ENCODE measurements at places on chromosomes 5 and 9.

- no peak for DNase-seq
Measured at GRCh38 chr5:137743031-137743640, 7.2 kb upstream of the KLHL3 start.

DNA sequence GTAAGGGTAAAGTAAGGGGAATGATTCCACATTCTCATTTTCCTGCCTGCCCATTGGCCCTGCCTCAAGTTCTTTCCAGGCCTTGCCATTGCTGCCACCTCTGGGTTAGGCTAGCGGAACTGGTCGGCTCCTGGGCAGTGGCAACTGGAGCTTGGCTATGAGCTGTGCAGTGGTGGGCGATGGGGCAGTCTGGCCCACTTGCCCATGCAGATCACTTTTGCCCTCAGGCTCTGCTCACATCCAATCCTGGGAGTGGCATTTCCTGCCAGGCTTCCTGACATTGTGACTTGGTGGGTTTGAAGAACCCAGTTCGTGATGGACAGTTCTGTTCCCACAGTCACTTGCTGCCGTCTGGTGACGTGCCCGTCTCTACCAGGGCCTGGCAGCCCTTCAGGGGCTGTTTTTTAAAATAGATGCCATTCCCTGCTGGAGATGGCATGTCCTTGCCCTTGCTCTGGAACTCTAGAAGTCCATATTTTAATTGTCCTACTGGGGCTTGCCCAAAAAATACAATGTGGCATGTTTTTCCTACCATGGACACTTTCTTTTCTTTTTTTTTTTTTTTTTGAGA lies 86.1 kb downstream of the FGF18 start:
- no peak for DNase-seq

- no peak for DNase-seq
Measured at GRCh38 chr5:159619826-159620225, 289.5 kb upstream of the IL12B start.

DNA sequence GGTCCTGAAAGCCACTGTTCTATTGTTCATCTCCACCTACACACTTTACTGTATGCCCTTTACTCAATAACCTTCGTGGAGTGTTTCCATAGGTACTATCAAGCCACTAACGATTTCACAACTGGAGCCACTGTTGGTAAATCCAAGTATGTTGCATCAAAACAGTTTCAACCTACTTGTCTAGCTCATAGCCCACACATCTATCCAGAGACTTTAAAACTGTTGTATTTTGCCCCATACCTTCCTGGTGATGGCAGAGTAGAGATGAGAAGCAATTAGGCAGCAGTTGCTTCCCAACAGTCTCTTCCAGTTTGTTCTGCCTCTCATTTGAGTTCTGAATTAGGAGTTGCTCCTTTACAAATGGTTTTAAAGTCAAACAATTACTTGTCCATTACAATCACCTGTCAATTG lies 607 bp downstream of the FAXDC2 start:
- DNase-seq = no peak

- no peak for DNase-seq
Measured at GRCh38 chr9:17589771-17590170, 10.9 kb downstream of the SH3GL2 start.

GRCh38 chr5:93101661-93102060 lies 479.4 kb downstream of the NR2F1-AS1 start:
- no peak for DNase-seq

DNA sequence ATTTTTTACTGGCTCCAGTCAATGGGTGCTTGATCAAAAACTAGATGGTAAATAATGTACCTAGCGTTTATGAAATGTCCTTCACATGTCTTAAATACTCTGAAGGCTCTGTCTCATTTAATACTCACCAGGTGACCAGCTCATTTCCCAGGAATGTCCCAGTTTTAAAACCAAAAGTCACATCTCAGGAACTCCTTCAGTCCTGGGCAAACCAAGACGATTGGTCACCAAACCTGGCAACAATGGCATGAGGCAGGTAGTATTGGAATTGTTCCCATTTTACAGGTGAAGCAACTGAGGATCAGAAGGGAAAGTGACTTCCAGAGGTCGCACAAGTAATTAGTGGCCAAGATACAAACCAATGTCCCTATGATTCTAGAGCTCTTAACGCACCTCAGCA lies 27.7 kb downstream of the SMIM23 start:
- no peak for DNase-seq

GRCh38 chr5:88782571-88782970 lies 100.4 kb downstream of the MEF2C start:
- DNase-seq = no peak

GRCh38 chr5:43613370-43613769 lies 10.4 kb downstream of the NNT start:
- DNase-seq = no peak

- no peak for DNase-seq
Measured at GRCh38 chr9:112048924-112049691, 126.0 kb downstream of the SUSD1 start.

GRCh38 chr9:128928624-128929023 lies 7.8 kb downstream of the PHYHD1 start:
- DNase-seq = no peak

- no peak for DNase-seq
Measured at GRCh38 chr5:151886546-151887275, 37.9 kb downstream of the GLRA1 start.

- no peak for DNase-seq
Measured at GRCh38 chr5:100560860-100561259, 25.7 kb downstream of the FAM174A start.

DNA sequence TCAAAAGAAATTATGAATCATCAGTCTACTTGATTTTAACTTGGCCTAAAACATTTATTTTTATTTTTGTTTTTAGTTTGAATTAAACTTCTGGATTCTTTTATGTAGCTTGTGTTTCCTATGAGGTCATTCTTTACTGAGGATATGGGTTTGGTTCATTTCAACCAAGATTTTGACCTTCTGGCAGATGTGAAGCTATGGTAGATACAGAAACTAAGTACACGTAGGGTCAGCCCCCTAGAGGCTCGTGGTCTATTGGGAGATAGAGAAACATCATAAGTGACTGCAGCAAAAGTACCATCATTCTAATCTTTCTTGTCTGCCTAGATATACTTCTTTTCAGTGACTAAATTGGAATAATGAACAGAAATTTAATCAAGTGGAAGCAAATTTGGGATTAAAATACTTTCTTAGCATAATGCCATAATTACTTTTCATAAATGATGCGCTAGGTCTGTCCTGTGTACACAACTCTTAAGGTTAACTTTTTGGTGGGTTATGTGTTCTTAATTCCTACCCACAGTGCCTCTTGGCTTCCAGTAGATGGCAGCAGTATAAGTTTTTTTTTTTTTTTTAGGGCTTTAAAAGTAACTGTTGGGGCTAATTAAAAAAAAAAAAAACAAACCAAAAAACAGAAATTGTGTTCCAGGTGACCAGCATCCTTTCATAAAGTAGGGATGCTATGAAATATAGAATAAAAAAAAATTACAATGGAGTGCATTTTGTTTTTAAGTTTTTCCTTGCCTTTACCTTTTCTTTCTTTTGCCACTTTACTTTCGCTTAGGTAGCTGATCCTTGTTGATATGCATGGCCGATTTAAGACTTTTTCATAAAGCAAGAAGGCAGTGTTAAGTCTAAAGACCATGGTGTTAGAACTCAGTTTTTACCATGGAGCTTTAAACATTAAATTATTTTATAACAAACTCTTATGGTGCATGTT lies 49.9 kb downstream of the LRRTM2 start:
- DNase-seq = no peak

- DNase-seq = no peak
Measured at GRCh38 chr5:94396687-94397086, 221.7 kb downstream of the KIAA0825 start.

GRCh38 chr5:140267559-140268018 lies 35.3 kb downstream of the PFDN1 start:
- DNase-seq = no peak

DNA sequence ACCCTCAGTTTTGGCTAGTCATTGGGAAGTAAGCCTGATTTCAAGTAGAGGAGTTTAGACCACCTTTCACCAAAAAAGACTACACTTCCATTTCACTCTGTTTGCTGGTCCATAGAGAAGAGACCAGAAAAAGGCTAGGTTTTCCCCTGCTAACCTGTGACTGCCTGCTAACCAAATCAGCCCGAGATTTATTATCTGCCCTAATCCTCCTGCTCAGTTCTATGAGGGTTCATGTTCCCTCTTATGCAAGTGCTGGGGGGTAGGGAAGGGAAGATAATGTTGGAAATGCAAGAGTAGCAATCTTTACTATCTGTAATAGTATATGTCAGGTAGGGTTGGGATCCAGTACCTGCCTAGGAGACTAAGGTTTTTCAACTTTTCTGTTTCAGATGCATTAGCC lies 51.6 kb upstream of the CCNG1 start:
- no peak for DNase-seq

- no peak for DNase-seq
Measured at GRCh38 chr5:14217587-14217986, 74.4 kb downstream of the TRIO start.

- DNase-seq = no peak
Measured at GRCh38 chr5:92890841-92891244, 690.2 kb downstream of the NR2F1-AS1 start.

GRCh38 chr5:172820046-172820767 lies 13.8 kb upstream of the ERGIC1 start:
- DNase-seq = no peak

DNA sequence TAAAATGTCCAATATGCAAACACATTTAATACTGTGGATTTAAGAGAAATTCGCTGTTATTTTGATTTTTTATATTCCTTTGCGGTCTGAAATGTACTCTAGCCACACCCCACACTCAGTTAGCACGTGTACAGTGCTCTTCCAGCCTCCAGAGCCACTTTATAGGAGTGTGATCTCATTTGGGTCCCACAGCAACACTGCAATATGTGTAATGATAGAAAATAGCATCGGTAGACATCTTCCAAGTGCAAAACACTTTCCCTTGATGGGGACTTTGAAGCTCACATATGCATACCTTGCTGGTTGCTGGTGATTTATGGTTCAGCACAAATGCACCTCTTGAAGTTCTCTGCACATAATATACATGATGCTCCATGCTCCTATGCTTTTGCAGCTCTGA lies 148.3 kb downstream of the GAS1 start:
- no peak for DNase-seq

GRCh38 chr5:39197556-39197955 lies 21.8 kb downstream of the FYB1 start:
- DNase-seq = no peak

- no peak for DNase-seq
Measured at GRCh38 chr5:103397739-103398581, 139.4 kb downstream of the MACIR start.

- DNase-seq = no peak
Measured at GRCh38 chr5:78521455-78521854, 127.1 kb downstream of the LHFPL2 start.

DNA sequence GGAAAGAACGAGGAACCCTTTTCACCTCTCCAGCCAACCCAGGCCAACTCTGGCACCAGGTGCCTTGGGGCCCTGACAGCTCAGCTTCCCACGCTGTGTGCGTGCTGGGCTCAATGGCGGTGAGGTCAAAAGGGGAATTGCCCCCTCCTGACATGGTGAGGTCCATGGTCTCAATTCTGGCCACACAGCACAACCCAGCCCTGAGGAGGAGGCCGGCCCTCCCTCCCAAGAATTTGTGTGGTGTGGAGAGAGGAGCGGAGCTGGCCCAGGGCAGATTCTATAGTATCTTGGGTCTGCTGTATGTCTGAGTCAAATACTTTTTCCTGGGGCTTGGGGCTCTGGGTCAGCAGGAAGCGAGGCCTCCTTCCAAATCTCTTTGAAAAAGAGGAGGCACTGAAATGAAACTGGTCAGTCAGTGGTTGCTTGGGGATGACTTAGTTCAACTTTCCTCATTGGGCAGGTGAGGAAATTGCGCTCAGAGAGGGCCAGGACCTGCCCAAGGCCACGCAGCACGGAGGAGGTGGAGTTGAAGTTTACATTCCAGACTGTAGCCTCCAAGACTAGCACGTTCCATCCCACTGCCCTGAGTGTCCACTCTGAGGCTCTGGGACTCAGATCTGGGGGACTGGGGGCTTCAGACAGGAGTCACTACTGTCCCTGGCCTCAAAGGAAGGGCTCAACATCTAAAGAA lies 15.6 kb downstream of the COL27A1 start:
- no peak for DNase-seq

DNA sequence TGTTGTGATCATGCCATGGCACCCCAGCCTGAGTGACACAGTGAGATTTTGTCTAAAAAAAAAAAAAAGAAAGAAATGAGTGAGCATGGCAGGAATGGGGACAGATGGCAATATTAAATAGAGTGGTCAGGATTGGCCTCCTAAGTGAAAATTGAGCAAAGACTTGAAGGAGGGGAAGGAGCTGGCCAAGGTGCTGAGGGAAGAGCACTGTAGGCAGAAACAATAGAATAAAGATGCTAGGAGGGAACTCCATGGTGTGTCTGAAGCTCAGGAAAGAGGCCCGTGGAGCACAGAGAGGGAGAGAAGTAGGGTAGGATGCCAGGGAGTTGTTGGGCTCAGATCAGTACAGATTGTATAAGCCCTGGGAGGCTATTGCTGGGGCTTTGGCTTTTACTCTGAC lies 64.4 kb upstream of the PCAT7 start:
- no peak for DNase-seq

GRCh38 chr5:93503598-93504067 lies 77.4 kb downstream of the NR2F1-AS1 start:
- no peak for DNase-seq

- DNase-seq = no peak
Measured at GRCh38 chr9:69987457-69987856, 56.2 kb upstream of the MAMDC2 start.

DNA sequence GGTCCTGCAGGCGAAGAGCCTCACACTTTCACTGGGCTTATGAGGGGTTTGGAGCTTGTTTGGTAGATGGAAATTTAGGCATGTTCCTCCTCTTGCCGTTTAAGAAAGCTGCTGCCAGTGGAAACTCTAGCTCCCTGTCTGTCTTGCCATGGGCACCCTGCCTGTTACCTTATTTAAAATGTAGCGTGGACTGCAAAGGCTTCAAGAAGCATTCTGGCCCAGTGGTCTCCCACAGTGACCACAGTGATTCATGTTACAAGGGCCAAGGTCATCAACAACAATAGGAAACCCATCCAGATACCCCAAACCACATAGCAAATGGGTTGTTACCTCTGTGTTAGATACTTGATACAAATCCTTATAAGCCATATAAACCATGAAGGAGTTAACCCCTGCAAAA lies 96.6 kb downstream of the DPYSL3 start:
- DNase-seq = no peak

DNA sequence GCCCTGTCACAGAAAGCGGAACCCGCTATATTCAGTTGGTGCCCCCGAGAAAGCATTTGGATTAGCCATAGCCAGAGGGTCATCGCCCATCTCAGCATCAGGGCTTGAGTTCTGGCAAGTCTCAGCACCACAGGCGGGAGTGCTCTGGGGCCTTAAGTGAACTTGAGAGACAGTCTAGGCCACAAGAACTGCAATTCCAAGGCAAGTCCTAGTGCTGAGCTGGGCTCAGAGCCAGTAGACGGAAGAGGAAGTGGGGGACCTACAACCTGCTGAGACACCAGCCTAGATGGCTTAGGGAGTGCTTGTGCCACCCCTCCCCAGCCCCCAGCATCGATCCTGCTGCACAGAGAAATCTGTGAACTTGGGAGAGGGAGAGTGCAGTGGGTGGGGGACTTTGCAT lies 594.9 kb downstream of the CCDC171 start:
- DNase-seq = no peak

All from caudate nucleus (tissue), 63 donors.